ENCODE measurements at places on chromosomes 11 and 22. TPM values are rescaled to one million over a fixed set of nuclear protein-coding genes. Genes with fewer than 3 reads are reported as not detected.
A peak's percentile ranks its signal among the peaks of the same experiment; 100 is the strongest.

DNA sequence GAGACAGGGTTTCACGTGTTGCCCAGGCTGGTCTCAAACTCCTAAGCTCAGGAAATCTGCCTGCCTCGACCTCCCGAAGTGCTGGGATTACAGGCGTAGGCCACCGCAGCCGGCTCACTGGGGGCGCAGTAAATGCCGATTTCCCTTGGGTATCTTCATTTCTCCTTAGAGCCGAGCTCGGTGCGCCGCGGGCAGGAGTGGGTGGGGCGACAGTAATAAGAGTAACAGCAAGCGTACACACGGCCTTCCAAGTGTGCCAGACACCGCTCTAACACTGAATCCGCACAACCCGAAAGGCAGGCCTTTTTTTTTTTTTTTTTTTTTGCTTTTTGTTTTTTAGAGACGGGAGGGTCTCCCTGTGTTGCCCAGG is 500 bp upstream of the ADSL start:
- no peak for DNase-seq

DNA sequence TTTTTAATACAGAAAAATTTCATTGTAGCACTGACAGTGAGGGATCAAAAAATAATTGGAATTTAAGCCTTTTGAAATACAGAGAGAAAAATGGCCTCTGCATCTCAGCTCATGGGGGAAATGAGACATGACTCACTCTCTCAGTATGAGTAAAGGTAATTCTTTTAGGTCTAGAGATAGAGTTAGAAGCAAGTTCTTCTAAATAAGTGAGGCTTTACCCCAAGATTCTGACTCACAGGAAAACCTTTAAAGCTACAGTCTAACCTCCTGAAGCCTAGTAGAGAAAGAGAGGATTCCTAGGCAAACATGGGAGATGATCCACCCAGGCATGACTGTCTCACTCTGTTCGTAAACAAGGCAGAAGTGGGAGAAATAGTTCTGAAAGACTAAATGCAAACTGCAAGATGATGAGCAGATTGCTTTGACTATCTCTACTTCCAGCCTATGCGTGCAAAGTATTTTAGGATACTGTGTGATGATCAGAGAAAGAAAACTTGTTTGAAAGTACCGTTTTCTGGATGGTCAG is 1003.3 kb upstream of the CCDC90B start:
- DNase-seq = no peak

DNA sequence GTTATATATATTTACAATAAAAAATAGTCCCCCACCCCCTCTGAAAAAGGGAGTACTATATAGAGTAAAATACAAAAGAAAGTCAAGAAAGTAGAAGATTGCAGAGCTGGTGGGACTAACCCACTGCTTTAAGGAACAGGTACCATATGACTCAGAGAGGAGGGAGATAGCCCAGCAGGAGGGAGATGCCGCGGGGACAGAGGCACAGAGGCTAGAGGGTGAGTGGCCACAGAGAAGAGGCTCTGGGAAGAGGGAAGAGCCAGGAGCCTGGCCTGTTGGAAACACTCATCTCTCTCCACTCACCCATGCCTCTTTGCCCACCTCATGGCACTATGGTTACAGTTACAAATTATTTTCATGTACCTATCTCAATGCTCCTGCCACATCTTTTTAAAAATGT is 53.6 kb upstream of the LYVE1 start:
- DNase-seq = no peak

GRCh38 chr22:26565181-26565580 is 24.8 kb downstream of the TPST2 start:
- no peak for DNase-seq

DNA sequence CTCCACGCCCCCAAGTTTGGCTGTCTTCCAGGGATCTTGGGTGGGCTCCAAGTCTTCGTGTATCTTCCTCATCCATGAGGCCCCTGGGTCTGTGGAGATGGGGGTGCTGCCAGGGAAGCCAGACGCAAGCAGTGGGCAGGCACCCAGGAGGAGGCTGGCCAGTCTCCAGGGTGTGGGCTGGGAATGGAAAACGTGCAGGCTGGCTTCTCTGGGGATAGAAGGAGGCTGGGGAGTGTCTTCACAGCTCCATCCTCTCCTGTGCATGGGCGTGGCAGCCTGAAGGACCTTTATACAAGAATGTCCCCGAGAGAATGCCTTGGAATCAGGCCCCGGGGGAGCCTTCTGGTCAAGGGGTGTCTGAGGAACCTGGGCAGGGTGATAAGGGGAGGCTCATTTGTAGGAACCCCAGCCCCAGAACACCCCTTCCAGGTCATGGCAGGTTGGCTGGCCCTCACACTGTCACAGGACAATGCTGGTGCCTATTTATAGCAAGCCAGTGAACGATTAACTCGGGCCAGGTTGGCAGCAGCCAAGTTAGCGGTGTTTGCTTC is 14.0 kb downstream of the SGSM1 start:
- no peak for DNase-seq

PAFAH1B2 gene
- total RNA-seq = 151 TPM

APOL5 gene
- not detected for total RNA-seq

DNA sequence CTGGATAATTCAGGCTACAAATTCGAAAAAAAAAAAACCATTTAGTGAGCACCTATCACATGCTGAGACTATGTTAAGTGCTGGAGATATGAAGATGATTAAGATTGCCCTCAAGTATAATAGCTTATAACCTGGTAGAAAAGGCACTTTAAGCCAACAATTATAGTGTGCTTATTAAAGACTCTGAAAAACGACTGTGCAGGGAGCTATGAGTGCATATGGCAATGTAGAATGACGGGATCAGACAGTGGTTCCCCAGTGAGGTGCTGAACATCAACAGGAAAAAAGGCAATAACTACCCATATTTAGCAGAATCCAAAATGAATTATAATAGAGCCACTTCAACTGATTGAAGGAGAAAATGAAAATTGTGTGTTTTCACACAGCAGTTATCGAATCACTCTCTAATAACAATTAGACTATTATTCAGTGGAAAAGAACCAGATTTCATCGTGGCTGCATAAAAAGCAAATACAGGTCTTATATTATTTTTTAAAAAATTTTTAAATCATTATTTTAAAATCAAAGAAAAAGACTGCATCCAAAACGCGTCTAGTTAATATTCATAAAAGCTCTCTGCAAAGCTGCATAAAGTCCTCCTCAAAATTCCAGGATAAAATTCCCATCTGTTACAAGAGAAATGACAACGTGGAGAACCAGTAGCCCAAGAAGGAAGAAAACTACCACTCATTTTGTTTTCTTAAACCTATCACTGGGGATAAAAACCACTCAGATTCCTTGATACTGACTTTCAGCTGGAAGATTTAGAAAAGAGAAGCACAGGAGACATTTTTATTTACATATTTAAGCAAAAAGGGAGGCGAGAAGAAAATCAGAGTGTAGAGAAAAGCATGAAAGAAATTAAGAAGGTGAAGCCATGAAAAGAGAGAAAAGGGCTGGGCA is 1.1 kb downstream of the MTMR2 start:
- DNase-seq = peak; percentile 4

RHOG gene
- 13.3 TPM for total RNA-seq

DNA sequence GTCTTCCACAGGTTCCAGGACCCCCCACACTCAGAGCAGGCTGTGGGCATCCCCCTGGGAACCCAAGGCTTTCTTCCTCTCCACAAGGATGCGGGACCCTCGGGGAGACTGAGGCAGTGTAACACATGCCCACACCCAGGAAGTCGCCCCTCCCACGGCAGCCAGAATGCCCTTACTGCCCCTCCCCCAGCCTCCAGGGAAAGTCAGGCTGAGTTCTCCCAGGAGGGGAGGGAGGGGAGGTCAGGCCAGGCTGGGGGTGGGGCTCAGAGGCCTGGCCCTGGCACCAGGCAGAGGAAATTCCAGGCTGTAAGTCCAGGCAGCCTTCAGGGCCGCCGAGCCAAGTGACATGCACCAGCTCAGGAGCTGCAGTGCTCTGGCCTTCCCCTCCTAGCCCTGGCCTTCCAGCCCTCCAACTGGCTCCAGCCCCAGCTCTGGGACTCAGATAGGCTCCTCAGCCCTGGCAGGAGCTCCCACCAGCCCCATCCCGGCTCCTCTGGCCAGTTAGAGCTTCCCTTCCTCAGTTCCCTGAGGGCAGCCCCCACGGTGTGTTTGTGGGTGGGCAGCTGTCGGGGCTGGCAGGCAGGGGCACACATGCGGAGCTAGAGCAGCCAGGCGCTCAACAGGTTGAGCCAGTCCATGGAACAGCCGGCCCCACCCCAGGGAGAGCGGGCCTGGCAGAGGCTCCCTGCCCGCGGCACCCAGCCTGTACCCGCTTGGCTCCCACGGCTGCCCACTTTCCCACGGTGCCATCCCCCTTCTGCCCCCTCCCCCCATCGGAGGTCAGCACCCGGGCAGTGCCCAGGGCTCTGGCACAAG is 3.6 kb downstream of the BCL9L start:
- peak; percentile 96 for DNase-seq

- peak; percentile 90 for DNase-seq
Observed at GRCh38 chr11:9787981-9788521, 124.2 kb downstream of the SWAP70 start.

GRCh38 chr11:14411818-14412217 is 52.8 kb upstream of the RRAS2 start:
- DNase-seq = peak; percentile 77

DNA sequence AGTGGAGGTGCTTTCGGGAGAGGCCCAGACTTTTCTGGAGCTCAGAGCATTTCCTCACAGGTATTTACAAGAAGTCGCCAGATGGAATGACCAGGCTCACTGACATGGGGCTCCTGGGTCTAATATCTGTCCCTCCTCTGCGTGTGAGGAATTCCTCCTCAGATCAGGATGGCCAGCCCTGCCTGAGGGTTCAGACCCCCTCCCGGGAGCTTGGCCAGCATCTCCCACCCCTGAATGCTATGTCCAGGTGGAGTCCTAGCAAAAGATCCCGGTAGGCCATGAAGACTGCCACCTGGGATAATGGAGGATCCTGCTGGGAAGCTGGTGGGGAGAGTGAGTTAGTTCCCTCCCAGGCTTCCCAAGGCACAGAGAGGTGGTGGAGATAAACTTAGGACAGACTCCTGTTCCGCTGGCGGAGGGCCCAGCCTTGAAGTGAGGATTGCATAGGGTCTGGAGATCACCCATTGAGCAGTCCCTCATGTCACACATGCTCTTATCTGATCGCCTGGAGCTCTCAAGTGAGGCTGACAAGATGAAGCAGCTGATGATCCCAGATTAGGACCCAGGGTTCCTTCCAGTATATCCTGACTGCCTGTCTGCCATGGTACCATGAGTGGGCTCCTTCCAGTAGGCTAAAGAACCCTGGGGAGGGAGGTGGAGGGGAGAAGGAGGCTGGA is 5.7 kb downstream of the OAF start:
- no peak for DNase-seq

- peak; percentile 85 for DNase-seq
Observed at GRCh38 chr22:37782340-37783168, 25.2 kb upstream of the GCAT start.

APLP2 gene
- total RNA-seq = 326 TPM

DNA sequence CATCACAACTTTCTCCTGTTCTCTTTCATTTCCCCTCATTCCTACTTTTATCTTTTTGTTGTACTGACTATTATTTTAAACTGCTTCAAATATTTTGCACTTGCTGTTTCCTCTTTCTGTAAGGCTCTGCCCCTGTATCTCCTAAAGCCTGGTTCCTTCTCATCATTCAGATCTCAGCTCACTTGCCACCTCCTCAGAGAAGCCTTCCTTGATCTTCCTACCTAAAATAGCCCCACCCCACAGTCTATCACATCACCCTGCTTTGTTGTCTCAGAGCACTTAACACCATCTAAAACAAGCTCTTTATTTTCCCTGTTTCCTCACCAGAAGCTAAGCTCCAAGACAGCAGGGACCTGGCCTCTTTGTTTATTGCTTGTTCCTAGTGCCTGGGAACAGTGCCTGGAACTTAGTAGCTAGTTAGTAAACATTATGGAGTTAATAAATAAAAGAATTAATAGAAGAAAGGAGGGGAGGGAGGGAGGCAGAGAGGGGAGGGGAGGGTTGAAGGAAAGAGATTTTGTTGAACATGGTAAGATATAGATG is 2.5 kb upstream of the STK33 start:
- DNase-seq = no peak

- no peak for DNase-seq
Observed at GRCh38 chr11:11553573-11553972, 68.2 kb downstream of the GALNT18 start.

GLB1L2 gene
- 0.29 TPM for total RNA-seq

GRCh38 chr11:41659985-41660384 is 200.5 kb upstream of the LRRC4C start:
- DNase-seq = no peak

DNA sequence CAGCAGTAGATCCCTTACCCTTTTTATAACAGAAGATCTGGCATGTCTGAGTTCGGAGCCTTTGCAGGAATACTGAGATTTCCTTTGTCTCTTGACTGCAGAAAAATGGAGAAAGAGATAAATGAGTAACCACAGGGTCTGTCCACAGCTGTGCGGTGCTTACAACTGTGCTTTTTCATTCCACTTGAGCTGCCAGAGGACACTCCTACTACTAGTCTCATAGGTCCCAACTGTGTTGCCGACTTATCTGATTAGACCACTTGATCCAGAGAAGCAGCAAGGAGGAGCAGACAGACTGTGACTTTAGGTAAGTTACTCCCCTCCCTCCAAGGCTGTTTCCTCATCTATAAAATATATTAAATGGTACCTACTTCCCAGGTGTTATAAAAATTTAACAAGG is 17.5 kb downstream of the FAM227A start:
- no peak for DNase-seq

Data from osteoblast (primary cell).